ENCODE measurements at places on chromosomes 5 and 9. TPM values are rescaled to one million over a fixed set of nuclear protein-coding genes. Genes with fewer than 3 reads are reported as not detected.

- DNase-seq, result peak; percentile 92
These were observed at the start of gene PAIP1 for GRCh38 chr5:43556857-43557542. Gene PAIP1 (minus strand): TSS chr5:43557077. CDS start chr5:43556846, 231 bp downstream.

The KLHL3 gene
- 6.6 TPM for total RNA-seq

The ADGRD2 gene
- not detected for total RNA-seq

DNA sequence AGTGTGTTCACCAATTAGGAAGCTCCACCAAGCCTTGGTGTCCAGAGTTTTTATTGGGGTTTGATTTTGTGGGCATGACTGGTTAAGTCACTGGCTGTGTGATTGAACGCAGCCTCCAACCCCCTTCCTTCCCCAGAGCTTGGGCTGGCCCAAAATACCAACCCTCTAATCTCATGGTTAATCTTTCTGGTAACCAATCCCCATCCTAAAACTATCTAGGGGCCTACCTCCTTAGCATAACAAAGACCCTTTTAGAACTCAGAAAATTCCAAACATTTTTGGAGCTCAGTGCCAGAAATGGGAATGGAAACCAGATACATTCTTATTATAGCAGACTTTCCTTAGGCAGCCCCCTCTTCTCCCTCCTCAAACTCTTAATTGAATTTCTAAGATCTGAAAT lies 35.9 kb upstream of the HRH2 start:
- DNase-seq, result no peak

The TAF1L gene
- total RNA-seq, result not detected

DNA sequence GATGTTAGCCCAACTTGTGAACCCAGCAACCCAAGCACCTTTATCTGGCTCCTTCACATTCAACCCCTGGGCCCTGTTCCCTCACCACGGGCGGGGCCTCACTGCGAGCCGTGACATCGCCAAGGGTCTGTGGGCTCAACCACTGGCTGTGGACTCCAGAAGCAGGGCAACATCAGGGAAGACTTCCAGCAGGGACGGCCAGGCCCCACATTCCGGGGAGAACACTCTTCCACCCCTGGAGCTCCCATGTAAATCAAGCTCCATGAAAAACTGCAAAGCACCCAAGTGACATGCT lies 175.3 kb downstream of the ERCC6L2 start:
- DNase-seq, result no peak

The PITX1 gene
- 7.1 TPM for total RNA-seq

- DNase-seq, result peak; percentile 75
These were observed 36.8 kb upstream of the NFIB start for GRCh38 chr9:14350754-14351153.

The TXNDC8 gene
- total RNA-seq, result not detected

GRCh38 chr5:143119291-143119769 lies 284.2 kb downstream of the NR3C1 start:
- DNase-seq, result no peak

The LRRC8A gene
- 67.1 TPM for total RNA-seq

DNA sequence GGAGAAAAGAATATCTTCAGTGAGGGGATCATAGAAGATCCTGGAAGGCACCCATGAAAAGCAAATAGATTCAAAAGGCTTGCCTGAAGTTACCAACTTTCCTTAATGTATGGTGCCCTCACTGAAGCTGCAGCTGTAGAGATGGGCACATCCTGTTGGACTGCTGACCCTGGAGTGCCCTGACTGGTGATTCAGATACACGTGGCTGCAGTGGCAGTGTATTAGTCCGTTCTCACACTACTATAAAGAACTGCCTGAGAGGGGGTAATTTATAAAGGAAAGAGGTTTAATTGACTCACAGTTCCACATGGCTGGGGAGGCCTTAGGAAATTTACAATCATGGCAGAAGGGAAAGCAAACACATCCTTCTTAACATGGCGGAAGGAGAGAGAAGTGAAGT lies 80.3 kb downstream of the OSMR start:
- DNase-seq, result no peak

The CDH9 gene
- total RNA-seq, result not detected

DNA sequence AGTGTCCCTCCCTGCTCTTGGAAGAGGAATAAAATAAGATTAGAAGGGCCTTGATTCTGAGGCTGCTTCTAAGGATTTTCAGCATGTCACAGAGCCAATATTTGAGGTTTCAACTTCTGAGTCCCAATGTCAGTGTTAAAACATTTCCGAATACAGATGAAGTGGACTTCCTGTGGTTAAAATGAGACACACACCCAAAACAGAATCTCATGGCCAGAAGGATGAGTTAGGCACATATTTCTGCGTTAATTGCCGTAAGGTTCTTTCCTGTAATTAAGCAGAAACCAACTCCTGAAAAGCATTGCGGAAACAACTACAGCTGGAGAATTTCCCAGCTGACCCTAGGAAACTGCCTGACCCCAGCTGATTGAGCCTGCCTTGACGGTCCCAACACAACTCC lies 10.4 kb upstream of the ZNF354B start:
- no peak for DNase-seq

DNA sequence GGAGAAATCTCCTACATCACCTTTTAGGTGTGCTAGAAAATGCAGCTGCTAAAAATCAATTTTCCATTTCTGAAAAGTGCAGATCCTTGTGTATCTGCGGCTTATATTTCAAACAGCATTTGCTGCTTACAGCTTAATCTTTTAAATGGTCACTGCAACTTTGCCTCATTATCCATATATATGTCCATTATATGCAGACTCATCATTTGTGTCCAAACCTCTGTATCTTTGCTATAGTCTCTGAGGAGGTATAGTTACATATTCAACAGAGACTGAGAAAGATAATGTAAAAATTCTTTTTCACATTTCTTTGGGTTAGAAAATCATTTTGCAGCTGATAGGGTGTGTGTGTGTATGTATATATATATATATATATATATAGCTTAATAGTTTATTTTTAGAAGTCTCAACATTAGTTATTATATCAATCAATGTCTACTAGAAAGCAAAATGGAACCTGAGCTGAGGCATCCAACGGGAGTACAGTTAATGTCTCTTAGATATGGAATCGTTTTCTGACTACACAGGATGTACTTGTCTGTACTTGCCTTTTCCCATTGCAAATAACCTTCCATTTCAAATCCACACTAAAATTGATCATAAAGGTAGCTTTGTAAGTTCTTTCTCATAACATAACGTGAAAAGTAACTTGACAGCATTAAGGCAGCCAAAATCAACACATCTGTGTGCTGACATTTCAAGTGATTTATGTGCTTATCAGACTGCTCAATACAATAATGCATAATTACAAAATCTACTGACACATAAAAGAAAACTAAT lies 267.0 kb upstream of the HAPLN1 start:
- no peak for DNase-seq

The ESM1 gene
- not detected for total RNA-seq

GRCh38 chr5:92838253-92838652 lies 742.8 kb downstream of the NR2F1-AS1 start:
- DNase-seq, result no peak
